ENCODE measurements at places on chromosomes 4 and X.
A peak's percentile ranks its signal among the peaks of the same experiment; 100 is the strongest.

DNA sequence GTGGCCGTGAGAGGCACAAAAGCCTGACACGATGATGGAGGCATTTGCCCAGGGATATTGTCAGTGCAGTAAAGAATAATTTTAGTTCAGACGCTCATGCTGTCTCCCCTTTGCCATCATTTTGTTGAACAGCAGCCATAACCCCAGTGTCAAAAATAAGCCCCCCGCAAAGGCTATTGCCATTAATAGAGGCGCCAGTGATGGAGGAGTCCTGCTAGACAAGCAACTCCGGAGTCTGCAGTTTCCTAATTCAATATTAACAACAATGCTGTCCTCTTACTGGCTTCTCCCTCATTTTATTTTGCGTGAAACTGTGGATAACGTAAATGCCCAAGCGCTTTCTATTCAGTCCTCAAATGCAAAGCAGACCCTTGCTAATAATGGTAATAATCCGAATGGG is 603 bp upstream of the SMS start:
- H3K27ac ChIP-seq = no peak overlapping the region
- H3K36me3 ChIP-seq = peaks cover 4% of the 10 kb centered on the region
- no peak for DNase-seq
- peak overlapping the region; percentile 53 for H3K4me3 ChIP-seq

- H3K27ac ChIP-seq = no peak overlapping the region
- H3K4me3 ChIP-seq = no peak overlapping the region
- no peaks in the 10 kb centered on the region for H3K36me3 ChIP-seq
- H3K4me1 ChIP-seq = peaks cover 8% of the 10 kb centered on the region
- DNase-seq = peak; percentile 40
- H3K27me3 ChIP-seq = no peaks in the 10 kb centered on the region
Observed at GRCh38 chr4:176377780-176378179, 58.0 kb downstream of the SPCS3 start.

- peaks cover 88% of the 10 kb centered on the region for H3K27me3 ChIP-seq
- no peak overlapping the region for H3K27ac ChIP-seq
- no peak for DNase-seq
Observed at GRCh38 chrX:100750883-100751282, 19.0 kb upstream of the SYTL4 start.

GRCh38 chr4:51842167-51842553 is 793 bp upstream of the DCUN1D4 start:
- H3K4me3 ChIP-seq = peak overlapping the region; percentile 95
- peaks cover 21% of the 10 kb centered on the region for H3K4me1 ChIP-seq
- peak overlapping the region; percentile 88 for H3K27ac ChIP-seq
- no peak for DNase-seq
- no peaks in the 10 kb centered on the region for H3K27me3 ChIP-seq
- no peaks in the 10 kb centered on the region for H3K36me3 ChIP-seq

- no peak overlapping the region for H3K27ac ChIP-seq
- no peaks in the 10 kb centered on the region for H3K27me3 ChIP-seq
- peaks cover 15% of the 10 kb centered on the region for H3K4me1 ChIP-seq
- DNase-seq = no peak
- no peak overlapping the region for H3K4me3 ChIP-seq
- peaks cover 9% of the 10 kb centered on the region for H3K36me3 ChIP-seq
Observed at GRCh38 chr4:112184438-112184837, 39.2 kb downstream of the FAM241A start.

Data from MCF 10A (cell line).